Fibroblast of skin of left biceps (primary cell): ENCODE measurements at places on chromosomes 3 and 15.

DNA sequence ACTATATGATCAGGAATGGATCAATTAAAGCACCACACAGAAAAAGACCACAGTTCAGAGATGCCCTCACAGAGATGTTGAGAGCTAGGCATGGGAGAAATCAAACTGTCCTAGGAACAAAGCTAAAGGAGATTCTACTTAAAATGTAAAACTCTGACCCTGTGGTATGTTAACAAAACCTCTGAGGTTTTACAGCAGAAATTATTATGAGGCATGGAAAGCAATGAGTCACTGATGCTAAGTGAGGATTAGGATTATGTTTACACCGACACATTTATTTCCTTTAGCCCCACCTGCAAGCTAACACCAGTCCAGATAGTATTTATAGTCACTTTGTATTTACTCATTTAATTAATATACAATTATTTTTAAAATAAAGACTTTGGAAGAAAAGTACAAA lies 1242.2 kb downstream of the OTOL1 start:
- no peak for DNase-seq

GRCh38 chr15:52104532-52105004 lies 8.0 kb downstream of the BCL2L10 start:
- DNase-seq = no peak

DNA sequence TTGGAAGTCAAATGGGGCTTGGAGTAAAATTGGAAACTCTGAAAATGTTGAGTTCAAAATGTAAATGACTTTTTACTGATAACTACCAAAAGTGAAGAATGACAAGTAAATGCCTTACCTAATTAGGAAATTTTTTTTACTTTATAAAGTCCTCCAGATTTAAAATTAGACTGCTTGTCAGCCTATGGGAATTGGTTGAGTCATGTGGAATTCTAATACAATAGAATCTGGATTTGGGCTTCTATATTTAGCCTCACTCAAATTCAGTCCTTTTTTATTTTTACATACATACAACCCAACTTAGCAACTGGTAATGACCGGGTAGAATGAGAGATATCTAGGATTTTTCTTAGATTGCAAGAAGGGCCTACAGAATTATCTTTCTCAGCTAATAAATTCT lies 158.9 kb upstream of the CADPS start:
- DNase-seq = peak; percentile 36

DNA sequence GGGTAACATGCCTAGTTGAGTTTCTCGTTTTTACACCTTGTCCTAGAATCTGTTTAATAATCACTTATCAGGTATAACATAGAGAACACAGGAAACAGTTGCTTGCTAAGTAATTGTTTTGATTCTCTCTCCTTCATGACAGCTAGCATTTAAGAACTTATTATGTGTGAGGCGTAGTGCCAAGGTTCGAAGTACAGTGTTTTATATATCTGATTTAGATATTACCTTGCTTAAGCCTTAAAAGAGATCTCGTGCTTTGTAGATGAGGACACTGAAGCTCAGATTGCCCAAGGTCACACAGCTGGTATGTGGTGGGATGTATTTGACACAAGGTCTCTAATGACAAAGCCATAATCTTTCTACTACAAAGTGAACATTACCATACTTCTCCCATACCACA lies 29.0 kb upstream of the IFT57 start:
- no peak for DNase-seq
